GM12865 (cell line): ENCODE measurements at places on chromosomes 13 and 19.

DNA sequence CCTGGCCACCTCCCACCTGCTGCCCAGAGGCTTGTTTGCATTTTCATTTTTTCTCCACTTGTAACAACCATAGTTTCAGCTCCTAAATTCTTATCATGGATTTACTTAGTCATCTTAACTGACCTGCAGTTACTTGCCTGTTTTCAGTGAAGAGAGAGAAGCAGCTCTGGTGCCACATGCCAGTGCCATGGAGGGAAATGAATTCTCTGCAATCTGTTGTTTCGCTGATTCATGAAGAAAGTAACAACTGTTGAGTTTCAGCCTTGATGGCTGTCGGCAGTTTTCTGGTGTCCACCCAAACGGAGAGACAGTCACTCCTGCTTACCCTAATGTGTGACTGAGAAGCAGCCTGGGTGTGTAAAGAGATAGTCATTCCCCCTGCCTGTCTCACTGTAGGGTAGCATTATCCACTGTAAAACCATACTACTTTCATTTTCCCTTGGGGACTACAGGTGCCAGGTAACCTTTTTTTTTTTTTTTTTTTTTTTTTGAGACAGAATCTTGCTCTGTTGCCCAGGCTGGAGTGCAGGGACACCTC, 116.1 kb downstream of the DNAJC3 start:
- no peak for DNase-seq

DNA sequence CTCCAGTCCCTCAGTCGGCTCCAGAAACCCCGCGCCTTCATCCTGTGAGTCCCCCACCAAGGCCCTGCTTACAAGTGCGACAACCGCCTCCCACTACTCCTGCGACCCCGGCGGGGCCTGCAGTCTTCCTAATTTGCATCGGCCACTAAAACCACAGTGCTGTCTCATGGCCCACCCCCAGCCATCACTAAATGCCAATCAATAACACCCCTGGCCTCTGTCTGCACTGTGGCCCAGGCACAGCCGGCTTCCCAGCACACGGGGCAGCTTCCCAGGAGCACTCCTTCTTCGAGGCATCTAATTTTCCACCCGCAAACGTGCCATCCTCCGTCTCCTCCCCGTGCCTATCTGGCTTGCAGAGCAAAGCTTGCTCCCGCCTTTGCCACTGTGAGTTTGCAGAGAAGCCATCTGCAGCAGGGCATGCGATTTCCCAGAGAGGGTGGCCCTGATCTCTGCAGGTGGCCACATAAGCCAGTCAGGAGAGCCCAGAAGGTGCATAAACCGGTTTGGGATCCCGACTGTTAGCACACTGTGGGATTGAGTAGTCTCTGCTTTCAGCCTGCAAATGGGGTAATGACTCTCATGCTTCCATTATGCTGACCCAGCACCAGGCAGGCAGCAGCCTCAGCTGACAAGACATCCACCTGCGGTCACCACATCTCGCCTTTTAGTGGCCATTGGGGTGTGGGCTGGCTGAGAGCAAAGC, 34.0 kb upstream of the USE1 start:
- DNase-seq, result no peak

DNA sequence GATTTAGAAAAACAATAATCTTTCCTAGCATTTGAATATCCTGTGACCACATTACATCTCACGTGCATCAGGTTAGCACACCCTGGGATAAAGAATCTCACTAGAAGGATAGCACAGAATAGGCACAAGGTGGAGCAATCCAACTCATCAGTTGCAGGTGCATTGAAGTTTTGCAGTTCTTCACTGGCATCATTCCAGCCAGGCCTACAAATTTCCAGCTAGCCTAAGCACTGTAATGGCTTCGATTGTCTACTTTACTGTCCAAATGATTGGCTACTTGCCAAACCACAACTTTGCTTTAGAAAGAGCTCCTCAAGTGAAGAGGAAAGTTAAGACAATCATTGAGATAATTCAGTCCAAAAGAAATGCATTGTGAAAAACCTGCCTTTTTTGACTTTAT, 89.5 kb downstream of the SPRY2 start:
- DNase-seq, result peak; percentile 24

- no peak for DNase-seq
These were observed 113.3 kb downstream of the RAB20 start for GRCh38 chr13:110448230-110448629.

GRCh38 chr13:78608252-78608687, 4.9 kb upstream of the POU4F1 start:
- DNase-seq, result no peak

DNA sequence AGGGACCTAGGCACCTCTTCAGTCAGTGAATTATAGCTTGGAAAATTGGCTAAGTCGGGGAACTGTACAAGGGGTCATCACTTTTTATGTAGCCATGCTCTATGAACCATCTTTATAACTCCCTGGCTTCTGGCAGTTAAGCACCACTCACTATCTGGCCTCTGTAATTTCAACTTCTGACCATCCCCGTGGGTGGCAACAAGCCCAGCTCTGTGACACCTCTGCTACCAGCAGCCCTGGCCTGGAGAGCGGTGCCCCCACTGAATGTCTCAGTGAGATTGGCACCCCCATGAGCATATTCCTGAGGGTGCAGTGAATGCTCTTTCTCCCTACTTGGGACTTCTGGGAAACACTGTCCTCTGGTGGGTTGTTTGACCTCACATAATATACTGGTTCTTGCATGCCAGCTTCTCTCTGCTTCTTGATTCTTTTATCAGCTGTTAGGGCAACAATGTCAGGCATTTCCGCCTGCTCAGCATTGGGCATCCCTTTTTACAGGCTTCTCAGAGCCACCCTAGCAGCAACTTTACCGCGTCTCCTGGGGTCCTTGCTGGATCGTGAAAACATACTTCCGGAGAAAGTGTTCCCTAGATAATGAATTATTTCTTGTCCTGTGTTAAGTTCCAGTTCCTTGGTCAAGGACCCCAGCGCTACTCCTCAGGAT, 10.4 kb downstream of the KL start:
- DNase-seq, result no peak

DNA sequence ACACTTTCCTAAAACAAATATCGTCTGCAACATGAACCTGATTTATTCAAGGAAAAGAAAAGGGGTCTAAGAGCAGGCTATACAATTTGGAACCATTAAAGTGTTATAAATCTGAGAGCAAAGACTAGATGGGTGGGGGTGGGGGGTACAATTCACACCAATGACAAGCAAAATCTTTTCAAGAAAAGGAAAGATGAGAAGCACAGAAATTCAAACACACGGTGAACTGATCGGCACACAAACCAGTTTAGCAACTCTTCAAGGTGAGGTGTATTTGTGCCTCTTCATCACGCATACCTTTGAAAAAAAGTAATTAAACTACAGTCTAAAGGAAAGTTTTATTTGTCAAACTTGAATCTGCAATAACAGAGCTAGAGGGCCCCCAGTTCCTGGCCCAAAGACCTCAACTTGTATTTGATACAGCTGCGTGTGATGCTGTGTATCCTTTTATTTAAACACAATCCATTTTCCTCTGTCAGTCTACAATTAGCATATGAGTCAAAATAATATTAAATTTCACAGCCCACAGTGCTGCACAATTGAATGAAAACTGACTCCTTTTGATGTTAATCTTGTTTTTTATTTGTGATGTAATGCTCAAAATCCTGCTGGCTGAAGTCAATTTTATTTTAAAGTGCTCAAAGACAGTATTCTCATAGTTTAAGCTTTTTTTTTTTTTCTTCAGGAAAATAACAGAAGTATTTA, 14.2 kb downstream of the EFNB2 start:
- no peak for DNase-seq

DNA sequence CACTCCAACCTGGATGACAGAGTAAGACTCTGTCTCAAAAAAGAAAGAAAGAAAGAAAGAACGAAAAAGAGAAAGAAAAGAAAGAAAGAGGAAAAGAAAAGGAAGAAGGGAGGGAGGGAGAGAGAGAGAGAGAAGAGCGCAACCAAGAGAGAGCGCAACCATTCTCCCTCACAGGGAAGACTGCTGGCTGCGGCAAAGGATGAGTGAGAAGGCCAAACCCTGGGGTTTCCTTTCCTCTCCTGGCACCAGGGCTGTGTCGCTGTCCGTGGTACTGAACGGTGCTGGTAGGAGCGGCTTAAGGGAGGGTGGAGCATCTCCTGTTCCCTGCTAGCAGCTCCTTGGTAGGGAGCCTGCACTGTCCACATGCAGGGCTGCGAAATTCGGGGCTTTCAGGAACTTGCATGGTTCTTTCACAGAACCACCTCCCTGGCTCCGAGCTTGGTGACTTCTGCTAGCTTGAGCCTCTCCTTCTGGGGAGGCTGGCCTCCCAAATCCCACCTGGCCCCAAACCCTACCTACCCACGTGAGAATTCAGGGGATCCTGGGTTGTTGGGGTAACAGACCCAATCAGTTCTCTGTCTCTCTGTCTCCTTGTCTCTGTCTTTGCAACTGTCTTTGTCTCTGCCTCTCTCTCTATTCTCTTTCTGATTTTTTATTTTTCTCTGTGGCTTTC, 51.1 kb upstream of the ZNRF4 start:
- DNase-seq, result peak; percentile 65
